ENCODE measurements at places on chromosomes 4 and X.

- no peak for DNase-seq
These were observed at the start of gene MAGED2 for GRCh38 chrX:54807524-54808108. Gene MAGED2 (plus strand): TSS chrX:54807745. CDS start chrX:54809332, 1,587 bp downstream.

- no peak for DNase-seq
These were observed 218.4 kb upstream of the HCCS start for GRCh38 chrX:10892621-10893225.

DNA sequence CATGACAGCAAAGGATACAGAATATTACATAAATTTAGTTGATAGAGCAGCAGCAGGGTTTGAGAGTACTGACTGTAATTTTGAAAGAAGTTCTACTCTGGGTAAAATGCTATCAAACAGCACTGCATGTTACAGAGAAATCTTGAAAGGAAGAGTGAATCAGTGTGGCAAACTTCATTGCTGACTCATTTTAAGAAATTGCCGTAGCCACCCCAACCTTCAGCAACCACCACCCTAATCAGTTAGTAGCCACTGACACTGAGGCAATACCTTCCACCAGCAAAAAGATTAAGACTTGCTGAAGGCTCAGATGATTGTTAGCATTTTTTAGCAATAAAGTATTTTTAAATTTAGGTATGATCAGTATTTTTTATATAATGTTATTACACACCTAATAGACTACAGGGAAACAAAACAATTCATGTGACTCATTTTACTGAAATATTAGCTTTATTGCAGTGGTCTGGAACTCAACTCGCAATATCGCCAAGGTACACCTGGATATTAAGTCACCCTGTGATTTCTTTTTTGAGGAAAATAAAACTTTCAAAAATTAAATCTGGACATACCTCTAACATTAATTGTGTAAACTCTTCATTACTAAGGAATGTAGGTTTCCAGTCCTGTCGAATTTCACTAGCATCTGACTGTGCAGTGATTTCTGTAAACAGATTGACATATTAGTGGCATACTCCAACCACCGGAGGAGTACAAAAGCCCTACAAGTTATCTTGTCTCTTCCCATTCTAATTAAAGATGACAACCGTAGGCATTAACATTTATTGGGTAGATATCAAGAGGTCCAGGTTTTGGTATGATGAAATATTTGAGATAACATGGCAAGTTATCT lies 71.1 kb downstream of the CLOCK start:
- DNase-seq, result peak; percentile 2

- DNase-seq, result no peak
These were observed 3.4 kb downstream of the ATP1B4 start for GRCh38 chrX:120365320-120365719.

DNA sequence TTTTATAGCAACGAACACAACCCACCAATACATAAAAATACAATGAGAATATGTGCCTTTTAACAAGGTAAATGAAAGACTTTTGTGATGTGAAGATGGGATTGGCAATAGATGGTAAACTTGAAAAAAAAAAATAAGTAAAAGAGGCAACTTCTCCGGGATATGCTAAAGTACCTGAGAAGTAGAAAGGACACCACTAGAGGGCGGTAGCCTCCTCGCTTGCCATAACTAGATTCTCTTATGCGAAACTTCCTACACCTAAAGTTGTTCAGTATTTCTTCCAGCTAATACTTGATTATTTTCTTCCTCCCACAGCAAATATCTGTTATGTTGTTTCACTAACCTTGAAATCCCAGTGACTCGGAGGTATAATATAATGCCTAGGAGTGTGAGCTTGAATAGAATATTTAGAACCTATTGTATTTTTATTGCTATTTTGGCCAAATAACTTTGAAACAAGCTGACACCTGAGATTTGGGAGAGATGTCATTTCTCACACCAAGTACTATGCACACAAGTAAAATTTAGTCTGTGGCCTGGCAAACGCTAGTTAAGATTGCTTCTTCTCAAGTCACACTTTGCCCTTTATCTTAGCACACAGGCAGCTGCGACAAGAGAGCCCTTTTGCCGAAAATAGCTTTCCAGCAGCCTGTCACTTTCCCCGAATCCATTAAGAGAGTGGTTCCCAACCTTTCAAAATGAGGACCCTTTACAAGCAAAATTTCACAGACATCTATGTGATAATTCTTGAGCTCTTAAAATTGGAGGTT lies 44.9 kb upstream of the PDLIM5 start:
- DNase-seq, result peak; percentile 7

- no peak for DNase-seq
These were observed 167.1 kb downstream of the RAPGEF2 start for GRCh38 chr4:159269956-159270355.

DNA sequence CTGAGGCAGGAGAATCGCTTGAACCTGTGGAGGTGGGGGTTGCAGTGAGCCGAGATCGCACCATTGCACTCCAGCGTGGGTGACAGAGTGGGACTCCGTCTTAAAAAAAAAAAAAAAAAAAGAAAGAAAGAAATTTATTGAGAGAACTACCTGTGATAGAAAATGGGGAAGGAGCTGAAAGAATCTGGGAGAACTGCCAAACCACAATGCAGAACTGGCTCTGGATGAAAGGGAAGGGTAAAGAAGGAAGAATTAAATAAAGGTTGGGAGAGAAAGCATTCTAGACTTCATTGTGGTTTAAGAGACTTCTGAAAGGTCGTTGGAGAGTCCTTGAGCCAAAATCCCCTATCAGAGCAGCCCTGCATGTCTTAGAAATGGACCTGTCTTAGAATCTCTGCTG lies 567.9 kb upstream of the HTR2C start:
- DNase-seq, result no peak

All from stimulated activated CD8-positive, alpha-beta memory T cell treated with anti-CD3 and anti-CD28 coated beads, Interleukin-15, amount 100 ng/mL, for 48 hours (primary cell).